ENCODE measurements at places on chromosomes 6 and 20.

GRCh38 chr20:7637184-7637583, 303.1 kb downstream of the HAO1 start:
- DNase-seq: no peak

GRCh38 chr6:14306151-14306906, 188.8 kb downstream of the CD83 start:
- DNase-seq: peak; percentile 28

DNA sequence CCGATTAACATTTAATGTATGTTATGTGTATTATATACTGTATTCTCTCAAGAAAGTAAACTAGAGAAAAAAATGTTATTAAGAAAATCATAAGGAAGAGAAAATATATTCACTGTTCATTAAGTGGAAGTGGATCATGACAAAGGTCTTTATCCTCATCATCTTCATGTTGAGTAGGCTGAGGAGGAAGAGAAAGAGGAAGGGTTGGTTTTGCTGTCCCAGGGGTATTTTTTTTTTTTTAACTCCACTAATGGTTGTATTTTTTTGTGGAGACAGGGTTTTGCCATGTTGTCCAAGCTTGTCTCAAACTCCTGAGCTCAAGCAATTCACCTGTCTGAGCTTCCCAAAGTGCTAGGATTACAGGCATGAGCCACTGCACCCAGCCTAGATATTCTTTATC, 11.0 kb downstream of the ECT2L start:
- DNase-seq: no peak

DNA sequence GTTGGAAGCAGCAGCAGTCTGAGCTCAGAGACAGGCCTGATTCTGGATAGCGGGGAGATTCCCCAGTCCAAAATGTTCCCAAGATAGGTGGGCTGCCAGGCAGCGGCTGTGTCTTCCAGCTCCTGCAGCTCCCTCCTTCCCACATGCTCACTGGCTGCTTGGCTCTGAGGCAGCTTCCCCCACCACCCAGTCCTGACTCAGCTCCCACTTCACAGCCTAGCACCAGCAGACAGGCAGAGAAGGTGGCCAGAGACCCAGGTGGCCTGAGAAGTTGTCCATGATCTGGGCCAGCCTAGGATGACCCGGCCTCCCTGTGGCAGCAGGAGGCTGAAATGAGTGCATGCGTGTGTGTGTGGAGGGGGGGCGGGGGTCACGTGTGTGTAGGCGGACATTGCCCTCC, 94.9 kb downstream of the MDGA1 start:
- no peak for DNase-seq

DNA sequence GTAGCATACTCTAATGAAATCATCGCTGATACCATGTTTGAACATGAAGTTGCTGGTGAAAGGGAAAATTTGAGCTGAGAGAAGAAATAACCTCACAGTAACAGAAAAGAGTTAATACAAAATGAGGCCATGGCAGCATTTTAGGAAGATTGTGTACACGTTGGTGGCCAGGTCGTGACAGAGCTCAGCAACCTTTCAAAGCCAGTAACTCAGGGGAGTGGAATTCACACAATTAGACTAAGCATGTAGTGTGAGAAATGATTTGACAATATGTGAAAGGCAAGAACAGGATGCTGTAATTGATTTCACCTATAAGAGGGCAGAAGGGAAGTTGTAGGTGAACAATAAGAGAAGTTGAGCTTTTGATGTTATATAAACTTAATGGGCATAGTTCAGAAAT, 246.3 kb downstream of the OGFRL1 start:
- no peak for DNase-seq

DNA sequence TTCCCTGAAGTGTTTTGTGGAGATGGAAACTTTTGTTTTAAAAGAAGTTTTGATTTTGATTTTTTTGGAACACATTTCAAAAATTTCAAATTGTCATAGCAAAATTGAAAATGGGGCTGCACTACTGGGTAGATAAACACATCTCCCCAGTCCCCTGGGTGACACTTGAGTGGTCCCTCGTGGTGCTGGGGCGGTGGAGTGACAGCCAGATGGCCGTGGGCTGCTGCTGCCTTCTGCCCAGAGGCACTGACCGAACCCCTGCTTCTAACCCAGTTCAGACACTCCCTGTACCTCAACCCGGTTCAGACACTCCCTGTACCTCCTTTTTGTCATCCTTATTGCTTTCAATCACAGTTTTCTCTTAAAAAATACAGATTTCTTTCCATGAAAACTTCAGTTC, 69.9 kb upstream of the SYNJ2 start:
- no peak for DNase-seq

- peak; percentile 26 for DNase-seq
Observed at GRCh38 chr6:105851606-105852005, 234.5 kb upstream of the PRDM1 start.

DNA sequence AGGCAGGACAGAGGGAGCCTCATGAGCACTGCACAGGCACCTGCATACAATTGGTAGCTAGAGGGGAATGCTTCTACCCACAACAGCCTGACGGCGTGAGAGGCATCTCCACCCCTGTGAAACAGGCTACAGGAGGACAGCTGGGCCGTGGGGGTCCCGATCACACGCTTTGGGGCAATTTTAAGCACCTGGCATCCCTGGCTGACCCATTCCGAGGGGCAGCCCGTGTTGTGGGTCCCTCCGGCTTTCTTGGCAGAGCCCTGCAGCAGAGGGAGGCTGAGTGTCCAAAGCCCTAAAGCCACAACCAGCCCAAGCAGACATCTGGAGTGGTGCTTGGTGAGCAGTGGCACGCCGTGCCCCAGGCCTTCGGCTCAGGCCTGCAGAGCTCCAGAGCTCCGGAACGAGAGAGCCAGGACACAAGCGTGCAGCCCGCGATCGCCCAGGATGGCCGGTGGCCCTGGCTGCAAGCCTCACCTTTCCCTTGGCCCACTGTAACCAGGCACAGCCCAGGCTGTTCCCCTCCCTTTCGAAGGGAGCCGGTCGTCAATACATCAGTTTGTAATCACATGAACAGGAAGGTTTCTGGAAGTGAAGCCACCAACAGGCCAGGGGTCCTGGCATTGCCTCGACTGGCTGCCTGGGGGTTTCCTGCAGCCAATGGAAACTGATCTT, 81.4 kb downstream of the DLL1 start:
- no peak for DNase-seq

- peak; percentile 76 for DNase-seq
Observed at GRCh38 chr6:78605909-78606446, 261.4 kb upstream of the IRAK1BP1 start.

GRCh38 chr6:93407186-93407585, 12.2 kb downstream of the EPHA7 start:
- DNase-seq: no peak

DNA sequence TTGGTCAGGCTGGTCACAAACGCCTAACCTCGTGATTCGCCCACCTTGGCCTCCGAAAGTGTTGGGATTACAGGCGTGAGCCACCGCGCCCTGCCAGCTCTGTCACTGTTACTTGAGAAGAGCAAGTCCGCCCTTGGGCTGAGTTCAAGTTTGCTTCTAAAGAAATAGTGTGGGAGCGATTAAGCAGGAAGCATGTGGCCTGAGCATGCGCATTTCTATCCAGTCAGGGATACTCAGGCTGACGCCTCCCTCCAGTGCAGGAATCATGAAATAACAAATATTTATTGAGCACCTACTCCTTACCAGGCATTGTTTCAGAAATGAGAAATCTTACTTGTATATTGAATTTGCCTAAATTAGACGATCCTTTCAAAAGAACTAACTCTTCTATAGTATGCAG, 166.2 kb downstream of the EDN1 start:
- DNase-seq: no peak

DNA sequence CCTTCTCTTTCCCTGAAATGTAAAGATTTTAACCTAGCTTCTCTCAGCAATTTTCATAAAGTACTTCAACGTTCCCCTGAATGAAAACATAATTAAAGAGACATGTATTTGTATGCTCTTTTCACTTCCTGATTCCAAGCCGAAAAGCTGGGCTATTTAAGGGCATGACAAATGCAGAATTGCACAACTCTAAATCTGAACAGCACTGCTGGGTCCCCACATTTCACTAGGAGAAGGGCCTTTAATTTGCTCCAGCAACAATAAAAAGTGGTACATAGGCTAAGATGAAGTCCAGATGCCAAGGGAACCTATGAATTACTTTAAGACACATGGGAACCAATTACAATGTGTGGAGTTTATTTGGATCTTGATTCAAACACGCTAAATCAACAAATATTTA, 42.0 kb downstream of the IRAK1BP1 start:
- peak; percentile 88 for DNase-seq

DNA sequence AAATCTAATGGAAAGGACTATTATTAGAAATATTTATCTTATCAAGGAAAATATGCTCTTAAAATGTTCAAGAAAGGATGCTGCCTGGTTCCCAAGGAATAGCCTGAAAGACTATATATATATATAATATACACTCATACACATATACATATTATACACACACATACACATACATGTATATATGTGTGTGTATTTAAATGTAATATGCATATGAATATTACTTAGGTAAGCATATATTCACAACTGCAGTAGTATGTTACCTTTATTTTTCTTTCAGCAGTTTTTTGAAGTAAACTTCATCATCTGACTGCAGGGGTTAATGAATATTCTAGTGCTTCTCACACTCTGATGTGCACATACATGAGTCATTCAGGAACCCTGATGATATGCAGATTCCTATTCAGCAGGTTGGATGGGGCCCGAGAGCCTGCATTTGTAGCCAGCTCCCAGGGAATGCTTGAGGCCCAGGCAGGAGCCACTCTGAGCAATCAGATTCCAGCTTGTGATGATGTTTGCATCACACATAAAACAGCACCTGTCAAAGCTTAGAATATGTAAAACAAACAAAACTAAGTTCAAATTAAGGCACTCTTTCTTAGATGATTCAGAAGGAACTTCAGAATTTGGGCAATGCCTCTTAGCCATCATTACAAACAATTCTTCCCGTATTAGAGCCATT, 16.1 kb downstream of the MYLK4 start:
- DNase-seq: no peak

DNA sequence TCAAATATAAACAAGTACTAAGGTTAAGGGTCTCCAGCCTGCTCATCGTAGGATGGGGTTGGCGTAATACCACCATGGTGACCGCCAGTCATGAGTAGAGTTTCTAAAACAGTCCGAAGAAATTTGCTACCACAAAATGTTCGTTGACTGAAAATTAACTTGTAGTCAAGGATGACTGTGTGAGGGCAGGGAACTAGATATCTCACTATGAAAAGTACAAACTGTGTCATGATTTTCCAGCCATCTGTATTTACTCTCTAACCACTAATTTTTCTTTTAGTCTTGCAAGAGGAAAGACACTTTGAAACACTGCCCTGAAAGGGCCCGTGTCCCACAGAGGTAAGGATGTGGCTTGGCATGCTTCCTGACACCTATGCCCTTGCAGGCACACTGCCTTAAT, 99.7 kb downstream of the IRF4 start:
- DNase-seq: no peak

- peak; percentile 48 for DNase-seq
Observed at GRCh38 chr6:39865011-39865888, 69.0 kb downstream of the MOCS1 start.

DNA sequence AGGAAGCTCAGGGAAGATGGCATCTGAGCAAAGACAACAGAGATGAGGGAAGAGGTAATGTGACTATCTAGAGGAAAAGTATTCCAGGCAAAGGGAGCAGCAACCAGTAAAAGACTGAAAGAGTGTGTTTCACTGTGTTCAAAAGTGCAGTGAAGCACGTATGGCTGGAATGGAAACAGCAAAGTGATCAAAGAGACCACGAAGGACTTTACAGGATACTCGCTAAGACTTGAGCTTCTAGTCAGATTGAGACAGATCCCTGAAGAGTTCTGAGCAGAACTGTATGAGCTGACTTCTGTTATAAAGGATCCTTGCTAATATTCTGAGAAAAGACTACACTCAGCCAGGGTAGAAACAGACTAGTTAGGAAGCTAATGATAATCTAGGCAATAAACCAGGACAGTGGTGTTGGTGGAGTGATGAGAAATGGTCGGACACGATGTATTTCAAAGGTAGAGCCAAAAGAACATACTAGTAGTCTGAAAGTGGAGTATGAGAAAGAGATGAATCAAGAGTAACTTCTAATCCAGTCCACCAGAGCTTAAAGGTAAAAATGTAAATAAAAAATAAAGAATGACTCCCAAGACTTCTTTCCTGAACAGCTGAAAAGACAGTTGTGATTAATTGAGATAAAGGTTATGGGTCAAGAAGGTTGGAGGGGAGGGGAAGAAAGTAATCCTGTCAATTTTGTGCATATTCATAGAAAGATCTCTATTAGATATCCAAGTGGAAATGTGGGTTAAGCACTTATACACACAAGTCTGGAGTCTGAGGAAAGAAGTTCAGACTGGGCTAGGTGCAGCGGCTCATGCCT, 14.2 kb downstream of the SEC63 start:
- DNase-seq: no peak

GRCh38 chr6:120632975-120633374, 701.3 kb downstream of the TBC1D32 start:
- no peak for DNase-seq

Measured in AG10803 (cell line).